ENCODE measurements at places on chromosomes 6 and 20.
A peak's percentile ranks its signal among the peaks of the same experiment; 100 is the strongest.

DNA sequence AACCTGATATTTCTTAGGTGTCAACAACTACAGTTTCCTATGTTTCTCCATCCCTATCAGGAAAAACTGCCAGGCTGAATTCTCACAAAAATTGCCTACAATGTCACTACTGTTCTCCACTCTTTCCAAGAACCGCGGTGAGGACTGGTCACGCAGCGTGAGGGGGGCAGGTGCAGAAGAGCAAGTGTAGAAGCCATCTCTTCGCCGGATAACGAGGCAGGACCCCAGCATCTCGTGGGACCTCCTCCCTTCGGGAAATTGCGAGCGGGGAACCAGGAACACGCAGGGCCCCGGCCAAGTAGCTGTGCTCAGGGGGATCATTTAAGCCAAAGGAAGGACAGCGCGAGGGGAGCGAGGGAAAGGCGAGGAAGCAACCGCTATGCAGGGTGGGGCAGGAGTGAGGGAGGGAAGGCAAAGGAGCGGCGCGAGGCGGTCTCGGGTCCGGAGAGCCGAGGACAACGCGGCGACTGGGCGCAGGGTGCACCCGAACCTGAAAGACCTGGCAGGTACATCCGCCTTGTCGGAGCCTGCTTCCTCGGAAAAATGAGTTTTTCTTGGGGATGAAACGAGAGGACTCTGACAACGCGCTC is 559 bp downstream of the APMAP start:
- peak; percentile 46 for DNase-seq

DNA sequence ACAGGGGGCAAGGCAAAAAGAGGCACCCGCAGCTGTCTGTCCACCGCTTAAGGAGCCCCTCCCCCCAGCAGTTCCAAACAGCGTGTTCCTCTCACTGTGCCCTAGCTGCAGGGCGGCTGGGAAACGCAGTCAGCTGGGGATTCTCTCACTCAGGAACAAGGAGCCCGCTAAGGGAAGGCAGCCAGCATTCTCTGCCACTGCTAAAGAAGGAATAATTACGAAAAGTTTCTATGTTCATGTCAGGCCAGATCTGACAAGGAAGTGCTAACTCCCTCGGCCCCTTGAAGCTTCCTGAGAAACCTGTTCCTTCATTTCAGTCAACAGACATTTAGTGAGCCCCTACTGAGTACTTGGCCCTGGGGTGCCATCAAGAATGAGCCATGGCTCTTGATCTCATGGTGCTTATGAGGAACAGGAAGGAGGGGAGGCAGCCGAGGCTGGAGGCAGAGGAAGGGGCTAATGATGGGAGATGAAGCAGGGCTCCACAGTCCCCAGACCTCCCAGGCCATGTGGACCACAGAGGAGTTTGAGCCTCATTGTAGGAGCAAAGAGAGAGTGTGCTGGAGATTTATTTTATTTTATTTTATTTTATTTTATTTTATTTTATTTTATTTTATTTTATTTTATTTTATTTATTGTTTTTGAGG is 101.7 kb upstream of the PMEPA1 start:
- no peak for DNase-seq

GRCh38 chr20:56002908-56003800 is 2.2 kb downstream of the CBLN4 start:
- no peak for DNase-seq

GRCh38 chr6:105196076-105196475 is 16.3 kb upstream of the POPDC3 start:
- no peak for DNase-seq

GRCh38 chr6:105504706-105505105 is 101.8 kb upstream of the PREP start:
- no peak for DNase-seq

- no peak for DNase-seq
Observed at GRCh38 chr6:36065916-36066315, 38.3 kb downstream of the MAPK14 start.

GRCh38 chr6:144073024-144073423 is 22.3 kb downstream of the SF3B5 start:
- no peak for DNase-seq

GRCh38 chr6:41801380-41801779 is 13.9 kb downstream of the TOMM6 start:
- peak; percentile 28 for DNase-seq

GRCh38 chr6:131918650-131919355 is 32.4 kb downstream of the CCN2 start:
- no peak for DNase-seq

DNA sequence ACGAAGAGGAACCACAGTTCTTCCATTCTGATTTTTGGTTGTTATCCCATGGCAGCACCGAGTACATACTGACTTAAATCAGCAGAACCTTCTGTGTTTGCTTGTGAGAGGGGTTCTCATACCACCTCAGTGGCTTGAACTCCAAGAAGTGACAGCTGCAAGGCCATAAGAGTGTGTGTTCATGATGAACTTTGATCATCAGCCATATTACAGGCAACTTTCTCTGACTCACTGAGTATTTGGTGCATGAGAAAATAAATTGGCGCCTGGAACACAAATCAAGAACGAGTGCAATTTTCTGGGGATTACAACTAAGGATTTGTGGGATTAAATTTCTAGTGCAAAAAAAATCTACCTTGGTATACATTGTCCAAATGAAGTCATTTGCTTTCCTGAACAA is 68.9 kb downstream of the CYP39A1 start:
- no peak for DNase-seq

- DNase-seq: no peak
Observed at GRCh38 chr6:98044151-98044561, 761.1 kb upstream of the MMS22L start.

DNA sequence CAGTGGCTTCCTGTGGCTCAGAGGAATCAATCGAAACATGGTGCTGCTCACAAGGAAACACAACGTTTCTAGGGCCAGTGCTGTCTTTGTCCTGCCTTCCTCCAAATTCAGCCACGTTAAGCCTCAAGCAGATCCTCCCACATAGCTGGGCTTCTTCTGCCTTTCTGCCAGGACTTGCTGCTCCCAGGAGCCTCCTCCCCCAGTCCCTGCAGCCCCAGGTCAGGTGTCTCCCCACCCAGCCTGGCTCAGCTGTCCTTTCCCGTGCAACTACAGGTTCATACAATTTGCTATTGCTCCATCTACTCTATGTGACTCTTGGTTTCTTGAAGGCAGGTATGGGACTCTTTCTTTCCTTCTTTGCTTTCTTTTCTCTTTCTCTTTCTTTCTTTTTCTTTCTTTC is 215.3 kb upstream of the RNF24 start:
- DNase-seq: peak; percentile 52

DNA sequence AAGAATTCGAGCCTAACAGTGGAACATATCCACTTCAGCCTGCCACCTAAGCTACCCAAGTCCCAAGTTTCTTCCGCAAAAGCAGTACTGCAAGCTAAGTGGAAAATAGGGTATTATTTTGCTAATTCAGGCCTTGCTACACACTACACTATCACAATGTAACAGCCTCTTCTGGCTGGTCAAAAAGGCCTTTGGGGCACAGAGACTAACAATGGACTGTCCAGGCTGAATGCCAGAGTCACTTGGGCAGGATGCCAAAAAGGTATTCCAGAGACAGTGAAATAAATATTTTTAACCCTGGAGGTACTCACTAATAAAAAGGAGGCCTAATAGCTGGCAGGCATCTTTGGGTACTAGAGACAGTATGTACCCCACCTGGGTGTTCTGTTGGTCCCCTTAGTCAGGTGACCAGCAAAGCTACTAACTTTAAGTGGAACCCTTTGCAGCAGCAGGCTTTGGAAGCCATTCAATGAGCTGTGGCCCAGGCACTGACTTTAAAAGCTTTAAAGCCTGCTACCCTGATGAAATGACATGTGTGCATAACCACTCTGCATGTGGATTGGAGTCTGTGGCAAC is 692.1 kb downstream of the HTR1B start:
- DNase-seq: no peak

DNA sequence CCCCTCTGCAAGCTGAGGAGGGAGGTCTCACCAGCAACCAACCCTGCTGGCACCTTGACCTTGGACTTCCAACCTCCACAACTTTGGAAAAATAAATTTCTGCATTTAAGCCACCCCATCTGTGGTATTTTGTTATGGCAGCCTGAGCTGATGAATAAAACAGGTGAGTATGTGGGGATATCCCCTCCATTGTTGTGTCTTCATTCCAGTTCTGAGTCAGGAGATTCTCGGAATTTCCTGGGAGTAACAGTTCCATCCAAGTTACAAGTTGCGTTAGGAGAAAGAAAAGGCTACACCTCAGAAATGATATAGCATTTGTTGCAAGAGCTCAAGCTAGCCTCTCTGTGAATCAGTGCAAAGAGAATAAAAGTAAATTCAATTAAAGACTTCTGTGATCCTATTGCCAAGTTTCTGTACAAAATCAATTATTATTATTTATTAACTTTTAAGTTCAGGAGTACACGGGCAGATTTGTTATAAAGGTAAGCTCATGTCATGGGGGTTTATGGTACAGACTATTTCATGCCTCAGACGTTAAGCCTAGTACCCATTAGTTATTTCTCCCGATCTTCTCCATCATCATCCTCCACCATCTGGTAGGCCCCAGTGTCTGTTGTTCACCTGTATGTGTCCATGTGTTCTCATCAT is 153.0 kb downstream of the NKAIN2 start:
- no peak for DNase-seq

DNA sequence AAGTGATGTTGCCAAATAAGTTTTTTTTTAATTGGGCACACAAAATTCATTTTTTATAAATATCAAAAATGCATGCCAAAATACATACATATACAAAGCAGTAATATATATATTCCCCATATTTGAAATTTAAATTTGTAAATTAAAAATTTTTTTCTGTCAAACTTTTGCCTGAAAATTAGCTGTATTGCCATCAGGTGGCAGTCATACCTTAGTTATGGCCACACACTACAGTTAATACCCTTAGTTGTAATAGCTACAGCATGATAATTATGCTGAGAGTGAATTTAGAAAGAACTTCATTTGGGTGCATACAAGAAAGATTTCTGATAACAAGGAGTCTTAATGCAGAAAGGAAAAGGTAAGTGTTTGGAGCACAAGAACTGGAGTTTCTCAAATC is 46.2 kb upstream of the SDHAF4 start:
- peak; percentile 46 for DNase-seq

DNA sequence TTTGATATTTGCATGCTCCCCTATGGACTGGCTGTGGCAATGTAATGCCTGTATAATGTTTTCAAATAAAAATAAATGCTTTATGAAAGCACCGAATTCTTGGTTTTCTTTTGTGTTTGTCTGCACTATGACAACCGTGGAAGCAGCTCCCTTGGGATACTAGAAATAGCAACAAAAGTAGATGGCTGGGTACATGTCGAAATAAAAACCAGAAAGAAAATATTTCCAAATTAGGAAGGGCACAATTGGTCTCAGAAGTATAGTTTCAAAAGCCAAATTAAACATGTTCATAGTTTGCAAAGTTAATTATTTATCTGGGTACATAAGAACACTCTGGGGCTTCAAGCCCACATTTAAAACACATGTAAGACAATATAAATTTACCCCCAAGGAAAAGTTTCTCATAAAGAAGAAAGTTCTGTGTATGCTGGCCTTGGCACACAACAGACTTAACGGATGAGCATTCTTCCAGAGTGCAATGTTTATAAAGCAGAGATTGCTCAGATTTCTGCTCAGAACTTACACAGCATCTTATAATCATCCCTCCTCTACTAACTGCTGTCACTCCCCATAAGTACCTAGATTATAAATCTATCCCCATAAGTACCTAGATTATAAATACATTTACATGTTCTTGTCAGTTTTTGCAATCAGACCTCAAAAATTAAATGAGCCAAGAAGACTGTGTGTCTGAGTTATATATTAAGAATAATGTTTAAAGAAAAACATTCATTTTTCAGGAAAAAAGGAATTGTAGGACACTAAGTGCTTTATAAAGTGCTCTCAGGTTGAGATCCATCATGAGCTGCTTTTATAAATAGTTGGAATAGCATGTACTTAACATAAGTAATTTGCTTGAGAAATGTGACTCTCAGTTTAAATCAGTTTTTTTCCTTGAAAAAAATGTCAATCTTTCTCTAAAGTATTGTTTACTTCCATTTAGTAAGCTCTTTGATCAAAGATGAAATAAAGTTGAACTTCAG is 230.2 kb upstream of the PLN start:
- no peak for DNase-seq

GRCh38 chr6:150876598-150876997 is 11.1 kb downstream of the MTHFD1L start:
- DNase-seq: no peak

DNA sequence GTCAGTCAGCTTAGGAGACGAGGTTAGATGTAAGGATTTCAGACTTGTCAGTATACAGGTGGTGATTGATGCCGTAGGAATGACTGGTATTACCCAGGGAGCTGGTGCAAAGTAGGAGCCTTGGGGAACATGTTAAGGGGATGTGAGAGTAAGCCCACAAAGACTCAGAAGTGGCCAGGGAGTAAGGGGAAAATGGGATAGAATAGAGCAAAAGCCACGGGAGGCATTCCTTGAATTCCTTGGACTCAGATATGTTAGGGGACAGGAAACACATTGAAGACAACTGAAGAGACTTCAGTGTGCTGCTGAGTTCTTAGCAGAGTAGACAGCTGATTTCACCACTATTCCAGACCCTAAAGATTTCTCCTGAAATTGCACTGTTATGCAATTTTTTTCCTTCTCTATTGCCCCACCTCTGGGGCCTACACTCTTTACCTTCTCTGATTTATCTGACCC is 1.2 kb upstream of the ACAT2 start:
- DNase-seq: peak; percentile 10

DNA sequence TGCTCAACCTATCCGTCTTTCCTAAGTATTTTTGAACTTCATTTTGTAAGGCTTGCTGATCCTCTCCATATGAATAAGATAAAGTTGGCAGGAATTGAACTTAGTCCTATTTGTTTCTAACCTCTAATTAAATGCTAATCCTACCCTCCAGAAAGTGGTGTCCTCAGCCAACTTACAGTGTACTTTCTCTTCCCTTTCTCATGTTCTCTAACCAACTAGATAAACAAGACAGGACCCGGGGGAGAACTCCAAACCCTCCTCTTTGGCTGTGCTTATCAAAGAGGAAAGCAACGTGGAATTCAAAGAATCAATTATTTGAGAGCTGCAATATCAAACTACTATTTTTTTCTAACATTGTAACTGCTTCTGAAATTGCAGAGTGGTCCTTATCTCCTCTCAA is 56.5 kb upstream of the NRSN1 start:
- no peak for DNase-seq

- no peak for DNase-seq
Observed at GRCh38 chr20:63624486-63624885, 2.4 kb downstream of the GMEB2 start.

GRCh38 chr6:166032366-166033200 is 135.1 kb downstream of the TBXT start:
- DNase-seq: no peak

Measured in suppressor macrophage (primary cell).